NCI-H460 (cell line): ENCODE measurements at places on chromosomes 16 and 17. TPM values are rescaled to one million over a fixed set of nuclear protein-coding genes. Genes with fewer than 3 reads are reported as not detected.

- DNase-seq = no peak
These were observed 11.9 kb downstream of the MAP3K3 start for GRCh38 chr17:63634163-63634562.

DNA sequence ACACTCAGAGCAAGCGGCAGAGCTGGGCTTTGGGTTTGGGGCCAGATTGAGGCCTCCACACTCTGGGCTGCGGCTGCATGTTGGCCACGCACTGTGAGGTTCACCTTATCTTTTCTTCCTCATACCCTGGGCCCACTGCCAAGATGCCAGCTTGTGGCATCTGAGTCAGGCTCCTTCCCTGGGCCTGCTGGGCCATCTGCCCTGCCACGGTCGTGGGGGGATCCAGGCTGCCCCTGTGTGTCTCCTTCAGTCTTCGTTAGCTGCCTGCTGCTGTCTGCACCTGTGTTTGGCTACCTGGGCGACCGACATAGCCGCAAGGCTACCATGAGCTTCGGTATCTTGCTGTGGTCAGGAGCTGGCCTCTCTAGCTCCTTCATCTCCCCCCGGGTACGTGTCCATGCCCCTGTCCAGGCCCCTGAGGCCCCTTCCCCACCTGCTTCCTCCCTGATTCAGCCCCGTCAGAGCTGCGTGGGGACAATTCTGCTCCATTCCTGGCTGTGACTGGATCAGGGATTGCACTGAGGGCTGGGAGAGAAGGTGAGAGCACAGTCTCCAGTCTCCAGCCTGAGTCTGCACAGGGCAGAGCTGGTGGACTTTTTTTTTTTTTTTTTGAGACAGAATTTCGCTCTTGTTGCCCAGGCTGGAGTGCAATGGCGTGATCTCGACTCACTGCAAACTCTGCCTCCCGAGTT is 11.2 kb downstream of the SPNS3 start:
- no peak for DNase-seq

DNA sequence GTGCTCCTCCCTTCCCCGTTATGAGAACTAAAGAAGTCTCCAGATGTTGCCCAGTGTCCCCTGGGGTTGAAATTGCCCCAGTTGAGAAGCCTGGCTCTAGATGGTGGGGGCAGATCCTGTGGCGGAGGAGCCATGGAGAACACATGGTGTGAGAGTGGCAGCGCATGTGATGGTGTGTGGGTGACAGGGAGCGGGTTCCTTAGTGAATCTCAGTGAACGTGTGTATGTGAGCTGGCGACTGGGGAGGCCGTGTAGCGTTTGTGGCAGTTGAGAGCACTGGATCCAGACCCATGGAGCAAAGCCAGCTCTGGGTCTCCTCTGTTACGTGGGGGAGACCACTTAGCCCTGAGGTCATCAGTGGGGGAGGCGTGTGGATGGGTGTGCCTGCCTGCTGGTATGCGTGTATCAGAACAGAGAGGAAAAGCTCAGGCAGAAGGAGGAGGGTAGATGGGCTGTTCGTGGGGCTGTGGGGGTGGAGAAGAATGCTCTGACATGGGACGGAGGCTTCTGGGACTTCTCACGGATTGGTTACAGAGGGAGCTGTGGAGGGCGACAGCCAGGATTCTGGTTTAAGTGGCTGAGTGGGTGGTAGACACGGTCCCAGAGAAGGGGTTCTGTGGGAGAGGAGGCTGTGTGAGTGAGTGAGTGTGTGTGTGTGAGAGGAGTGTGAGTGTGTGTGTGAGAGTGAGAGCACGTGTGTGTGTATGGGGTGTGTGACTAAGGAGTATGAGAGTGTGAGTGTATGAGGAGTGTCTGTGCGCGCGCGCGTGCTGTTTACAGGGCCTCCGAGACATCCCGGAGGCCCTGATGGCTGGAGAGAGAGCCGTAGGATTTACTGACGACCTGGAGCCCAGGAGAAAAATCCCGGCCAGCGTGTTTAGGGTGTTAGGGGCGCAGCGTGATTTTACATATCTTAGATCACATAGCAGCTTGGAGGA is 193.8 kb downstream of the SNX29 start:
- no peak for DNase-seq

DNA sequence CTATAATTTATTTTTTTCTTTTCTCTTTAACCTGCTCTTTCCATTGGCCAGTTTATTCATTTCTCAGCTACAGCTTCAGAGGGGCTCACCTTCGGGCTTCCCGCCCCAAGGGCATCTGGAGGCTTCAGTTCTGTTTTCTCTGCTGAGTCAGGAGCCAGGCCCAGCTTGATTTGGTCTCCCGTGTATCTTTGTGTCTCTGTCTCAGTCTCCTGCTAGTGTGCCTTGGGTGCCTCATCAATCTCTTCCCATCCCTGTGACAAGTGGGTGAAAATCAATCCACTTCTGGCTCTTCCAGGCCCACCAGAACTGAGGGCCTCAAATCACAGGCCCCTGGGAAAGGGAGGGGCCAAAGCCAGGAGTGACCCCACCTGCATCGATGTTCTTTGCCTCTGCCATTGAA is 72.1 kb downstream of the CCDC182 start:
- no peak for DNase-seq

CD300LF gene
- not detected in 2 replicates for total RNA-seq

EPX gene
- not detected in 2 replicates for total RNA-seq

ETV4 gene
- total RNA-seq = 210 and 229 TPM in 2 replicates

DYNLRB2 gene
- not detected in 2 replicates for total RNA-seq
